Kidney (tissue), 22 donors: ENCODE measurements at places on chromosomes 7 and 10. TPM values are rescaled to one million over a fixed set of nuclear protein-coding genes. Genes with fewer than 3 reads are reported as not detected.

DNA sequence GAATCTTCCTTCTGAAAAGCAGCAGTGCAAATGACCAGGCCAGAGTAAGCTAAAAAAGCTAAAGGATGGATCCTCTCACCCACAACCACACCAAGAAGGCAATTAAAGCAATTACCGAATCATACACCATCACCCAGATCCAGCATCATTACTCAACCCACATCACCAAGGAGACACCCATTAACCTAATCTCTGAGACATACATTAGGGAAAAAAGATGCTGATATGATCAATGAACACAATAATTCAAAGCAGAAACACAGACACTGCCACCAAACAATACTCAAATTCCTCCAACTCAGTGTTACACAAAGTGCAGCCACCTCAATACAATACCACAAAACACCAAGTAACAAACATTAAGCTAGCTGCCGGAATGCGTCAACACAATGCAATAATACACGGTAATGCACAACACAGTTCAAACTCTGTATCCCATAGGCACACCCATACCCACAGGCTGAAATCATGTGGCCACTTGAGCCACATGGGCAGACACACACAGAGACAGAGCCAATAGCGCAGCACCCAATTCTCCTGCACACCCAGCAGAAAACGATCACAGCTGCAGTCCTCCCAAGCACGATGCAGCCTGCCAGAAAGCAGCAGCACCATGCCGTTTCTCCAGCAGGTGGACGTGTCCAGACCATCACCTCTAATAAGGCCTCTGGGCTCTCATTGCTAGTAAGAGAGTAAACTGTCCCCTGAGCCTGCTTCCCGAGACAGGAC, 21.5 kb downstream of the PAX2 start:
- DNase-seq: no peak

DNA sequence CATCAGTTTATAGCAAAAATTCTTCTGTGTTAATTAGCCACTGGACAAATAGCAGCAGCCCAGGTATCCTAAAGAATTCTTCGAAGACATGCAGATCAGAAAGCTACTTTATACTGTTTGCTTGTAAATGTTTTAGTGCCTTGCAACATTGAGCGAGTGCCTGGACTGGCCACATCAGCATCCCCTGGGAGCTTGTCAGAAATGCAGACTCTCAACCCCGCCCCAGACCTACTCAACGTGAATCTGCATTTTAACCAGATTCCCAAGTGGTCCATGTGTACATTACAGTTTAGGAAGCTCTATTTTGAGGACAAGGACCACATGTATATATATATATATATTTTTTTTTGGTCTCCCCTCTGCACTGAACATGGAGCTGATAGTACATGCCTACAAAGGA, 18.5 kb upstream of the PLEKHS1 start:
- DNase-seq: no peak

DNA sequence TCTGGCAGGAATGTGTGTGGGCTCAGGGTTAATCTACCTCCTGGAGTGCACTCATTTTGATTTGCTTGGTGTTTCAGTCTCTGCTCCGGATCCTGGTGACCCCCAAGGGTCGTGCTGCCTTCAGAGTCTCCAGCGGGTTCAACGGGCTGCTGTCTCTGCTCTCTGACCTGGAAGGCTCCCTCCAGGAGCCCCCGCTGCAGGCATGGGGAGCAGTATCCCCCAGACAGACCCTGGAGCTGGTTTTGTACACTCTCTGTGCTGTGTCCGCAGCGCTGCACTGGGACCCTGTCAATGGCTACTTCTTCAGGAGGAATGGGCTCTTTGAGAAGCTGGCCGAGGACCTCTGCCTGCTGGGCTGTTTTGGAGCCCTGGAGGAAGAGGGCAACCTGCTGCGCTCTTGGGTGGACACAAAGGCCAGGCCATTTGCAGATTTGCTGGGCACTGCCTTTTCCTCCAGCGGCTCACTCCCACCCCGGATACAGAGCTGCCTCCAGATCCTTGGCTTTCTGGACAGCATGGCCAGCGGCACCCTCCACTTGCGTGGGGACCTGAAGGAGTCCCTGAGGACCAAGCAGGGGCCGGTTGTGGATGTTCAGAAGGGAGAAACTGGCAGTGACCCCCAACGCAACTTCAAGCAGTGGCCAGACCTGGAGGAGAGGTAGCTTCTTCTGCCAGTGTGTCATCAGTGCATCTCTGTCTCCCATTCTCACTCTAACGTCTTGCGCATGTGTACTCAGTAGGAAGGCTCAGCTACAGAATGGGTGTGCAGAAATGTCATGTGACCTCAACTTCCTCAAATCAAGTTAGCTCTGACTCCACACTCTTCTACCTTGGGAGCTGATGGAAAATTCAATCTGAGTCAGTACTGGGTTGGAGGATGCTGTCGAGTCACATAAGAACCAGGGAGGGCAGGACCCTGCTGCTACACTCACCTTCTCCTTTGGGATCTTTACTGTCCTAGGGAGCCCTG, 58.5 kb downstream of the WDFY4 start:
- no peak for DNase-seq

- DNase-seq: no peak
Observed at GRCh38 chr7:6162650-6163366, 109.6 kb downstream of the CYTH3 start.

Gene NPC1L1
- total RNA-seq: 0.88 TPM
